Stimulated activated CD4-positive, alpha-beta T cell treated with anti-CD3 and anti-CD28 coated beads, Interleukin-2, amount 100 ng/mL, for 24 hours (primary cell): ENCODE measurements at places on chromosomes 16 and 17.
A peak's percentile ranks its signal among the peaks of the same experiment; 100 is the strongest.

DNA sequence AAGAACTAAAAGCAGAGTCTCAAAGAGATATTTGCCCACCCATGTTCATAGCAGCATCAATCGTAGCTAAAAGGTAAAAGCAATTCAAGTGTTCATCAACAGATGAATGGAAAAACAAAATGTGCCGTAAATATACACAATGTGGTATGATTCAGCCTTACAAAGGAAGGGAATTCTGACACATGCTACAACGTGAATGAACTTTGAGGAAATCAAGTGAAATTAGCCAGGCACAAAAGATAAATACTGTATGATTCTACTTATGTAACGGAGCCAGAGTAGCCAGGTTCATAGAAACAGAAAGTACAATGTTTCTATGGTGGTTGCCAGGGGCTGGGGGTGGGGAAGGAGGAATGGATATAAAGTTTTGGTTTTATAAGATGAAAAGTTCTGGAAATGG lies 57.8 kb upstream of the IL34 start:
- DNase-seq, result no peak

- no peak for DNase-seq
Observed at GRCh38 chr17:41048441-41048840, 1.3 kb upstream of the KRTAP2-1 start.

GRCh38 chr16:73951481-73951880 lies 345.1 kb upstream of the PSMD7 start:
- DNase-seq, result no peak

GRCh38 chr16:84672276-84673202 lies 24.2 kb downstream of the KLHL36 start:
- peak; percentile 89 for DNase-seq

- no peak for DNase-seq
Observed at GRCh38 chr17:73308017-73308823, 3.6 kb downstream of the CDC42EP4 start.

DNA sequence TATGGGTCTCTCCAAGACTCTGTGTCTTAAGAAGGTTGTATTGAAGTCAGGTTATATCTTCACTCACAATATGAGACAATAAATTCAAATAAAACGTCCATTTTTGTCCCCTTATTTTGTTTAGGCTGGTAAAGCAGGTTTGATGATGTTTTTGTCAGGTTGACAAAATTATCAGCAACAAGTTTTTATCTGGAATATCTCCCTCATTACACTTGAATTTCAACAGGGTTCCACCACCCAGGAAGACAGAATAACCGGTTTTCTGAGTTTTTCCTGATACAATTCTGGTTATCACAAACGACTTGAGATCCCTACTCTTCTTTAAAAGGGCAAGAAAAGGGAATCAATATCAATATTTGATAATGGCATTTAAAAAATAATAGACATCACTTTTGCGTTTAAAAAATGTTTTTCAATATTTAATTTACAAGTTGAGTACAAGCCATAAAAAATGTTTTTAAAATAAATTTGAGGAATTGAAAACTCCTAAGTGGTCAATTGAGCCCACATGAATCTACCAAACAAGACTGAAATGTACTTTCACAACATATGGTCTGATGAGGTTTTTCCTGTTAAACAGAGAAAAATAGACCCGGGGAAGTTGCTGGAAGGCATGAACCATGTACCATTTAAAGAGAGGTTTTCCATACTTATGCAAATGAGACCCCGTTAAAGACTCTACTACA lies 1.4 kb upstream of the ATP6V0A1 start:
- DNase-seq, result no peak
